ENCODE measurements at places on chromosomes 3 and 15.

- no peak for DNase-seq
Observed at GRCh38 chr15:27254055-27254454, 283.1 kb downstream of the GABRG3 start.

DNA sequence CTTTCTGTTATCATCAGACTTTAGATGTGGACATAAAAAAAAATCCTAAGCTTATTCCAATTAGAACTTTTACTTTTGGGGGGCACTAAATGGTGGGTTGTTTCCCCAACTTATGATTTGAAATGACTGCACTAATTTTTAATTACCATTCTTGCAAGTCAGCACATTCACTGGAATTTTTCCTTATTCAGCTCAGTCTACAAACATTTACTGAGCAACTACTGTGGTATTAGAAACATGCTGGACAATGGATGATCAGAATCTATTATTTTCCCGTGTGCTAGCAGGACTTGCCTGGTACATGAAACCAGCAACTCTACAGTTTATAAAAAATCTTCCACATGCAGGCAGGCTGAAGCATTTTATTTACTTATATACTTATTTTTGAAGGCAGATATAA, 273.6 kb downstream of the FOXP1 start:
- no peak for DNase-seq

DNA sequence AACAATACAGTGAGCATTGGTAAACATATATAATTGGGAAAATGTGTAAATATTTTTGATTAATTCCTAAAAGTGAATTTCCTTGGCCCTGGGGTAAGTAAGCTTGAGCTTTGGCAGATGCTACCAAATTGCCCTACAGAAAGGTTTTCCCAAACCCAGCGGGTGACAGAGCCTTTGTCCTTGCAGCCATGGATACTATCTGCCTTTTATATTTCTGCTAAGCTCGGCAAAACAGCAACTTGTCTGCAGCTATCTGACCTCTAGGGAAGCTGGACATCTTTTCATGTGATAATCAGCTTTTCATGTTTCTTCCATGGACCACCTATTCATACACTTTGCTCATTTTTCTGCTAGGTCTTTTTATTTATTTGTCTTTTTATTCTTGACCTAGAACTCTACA, 64.7 kb upstream of the SEC22A start:
- no peak for DNase-seq

DNA sequence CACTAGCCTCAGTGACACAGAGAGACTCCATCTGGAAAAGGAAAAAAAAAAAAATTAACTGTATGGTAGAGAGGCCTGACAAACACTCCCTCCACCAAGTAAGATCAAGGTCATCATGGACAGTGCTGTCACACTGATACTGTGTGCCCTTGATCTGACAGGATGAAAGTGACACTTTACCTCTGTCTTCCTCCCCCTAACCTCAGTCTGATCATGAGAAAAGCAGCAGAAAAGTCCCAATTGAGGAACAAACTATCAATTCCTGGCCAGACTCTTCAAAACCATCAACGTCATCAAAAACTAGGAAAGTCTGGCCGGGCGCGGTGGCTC, 26.7 kb downstream of the PGPEP1L start:
- DNase-seq = no peak

- no peak for DNase-seq
Observed at GRCh38 chr3:147497286-147497685, 88.1 kb downstream of the ZIC1 start.

GRCh38 chr15:46039703-46040102, 404.9 kb downstream of the SQOR start:
- DNase-seq = no peak
